ENCODE measurements at places on chromosomes 13 and 19.

DNA sequence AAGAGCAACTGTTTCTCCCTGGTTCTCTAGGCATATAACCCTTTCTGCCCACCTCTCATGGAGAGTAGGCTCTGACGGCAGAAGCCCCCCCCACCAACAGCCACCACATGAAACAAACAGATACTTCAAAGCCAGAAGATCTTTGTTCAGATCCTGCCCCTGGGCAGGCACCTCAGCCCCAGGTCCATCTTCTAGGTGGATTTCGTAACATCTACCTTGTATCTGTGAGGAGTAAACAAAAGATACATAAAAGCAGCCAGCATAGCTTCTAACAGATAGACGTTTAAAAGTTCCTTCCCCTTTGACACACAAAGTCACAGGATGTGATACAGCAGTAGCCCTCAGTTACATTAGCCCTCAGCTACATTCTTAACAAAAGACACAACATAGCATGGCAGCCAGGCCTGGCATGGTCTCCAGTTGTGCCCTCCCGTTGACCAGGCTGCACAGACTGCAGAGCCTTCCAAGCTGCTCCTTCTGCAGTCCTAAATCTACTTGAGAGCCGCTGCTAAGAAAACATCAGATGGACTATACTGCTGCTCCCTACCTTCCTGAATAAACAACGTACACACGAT lies 35.4 kb downstream of the BRD4 start:
- no peak for DNase-seq

DNA sequence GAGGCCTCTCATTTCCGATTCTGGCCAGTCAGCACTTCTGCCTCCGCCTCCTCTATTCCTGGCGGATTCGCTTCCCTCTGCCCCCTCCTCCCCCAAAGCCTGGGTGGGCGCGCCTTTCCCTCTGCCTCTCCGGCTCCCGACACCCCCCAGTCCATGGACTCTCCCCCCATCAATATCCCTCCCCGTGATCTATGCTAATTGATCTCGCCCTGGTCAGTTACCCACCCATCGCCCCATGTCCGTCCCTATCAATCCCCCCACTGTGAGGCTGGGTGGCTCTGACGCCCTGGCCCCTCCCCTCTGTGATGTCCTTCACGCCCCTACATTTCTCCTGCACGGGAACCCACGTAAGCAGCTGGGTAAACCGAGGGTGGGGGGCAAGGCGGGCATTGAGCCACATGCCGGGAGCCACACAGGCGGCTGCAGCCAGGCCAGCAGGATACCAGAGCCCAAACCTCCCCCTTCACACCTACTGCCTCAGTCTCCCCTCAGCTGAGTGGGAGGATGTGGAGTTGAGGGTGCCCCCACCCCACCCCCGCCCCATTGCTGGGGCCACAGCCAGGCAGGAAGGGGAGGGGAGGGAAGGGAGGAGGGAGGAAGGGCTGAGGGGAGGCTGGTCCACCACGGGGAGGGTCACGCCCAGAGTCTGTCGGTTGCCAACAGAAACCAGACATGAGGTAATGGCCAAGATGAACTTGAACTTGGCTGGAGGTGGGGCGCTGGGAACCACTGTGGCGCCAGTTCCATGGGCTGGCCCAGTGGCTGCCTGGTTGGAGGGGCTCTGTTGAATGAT lies 21.0 kb downstream of the SMIM24 start:
- DNase-seq = peak; percentile 69

- no peak for DNase-seq
Measured at GRCh38 chr13:27631665-27632064, 10.0 kb downstream of the POLR1D start.

DNA sequence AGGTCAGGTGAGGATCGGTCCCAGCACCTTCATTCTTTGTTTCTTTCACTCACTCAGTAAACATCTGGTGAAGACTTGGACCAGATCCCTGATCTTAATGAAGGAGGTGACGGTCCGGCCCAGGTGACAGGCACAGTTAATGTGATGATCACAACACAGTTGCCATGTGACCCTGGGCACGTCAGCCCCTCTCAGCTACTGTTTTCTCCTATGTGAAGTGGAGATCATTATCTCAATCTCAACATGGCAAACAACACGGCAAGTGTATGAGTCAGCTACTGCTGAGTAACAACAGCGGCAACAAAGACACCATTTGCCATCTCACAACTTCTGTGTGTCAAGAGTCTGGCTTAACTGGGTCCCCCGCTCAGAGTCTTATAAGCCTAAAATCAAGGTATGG lies 74.6 kb downstream of the GNG7 start:
- no peak for DNase-seq
